ENCODE measurements at places on chromosomes 11 and 22.

DNA sequence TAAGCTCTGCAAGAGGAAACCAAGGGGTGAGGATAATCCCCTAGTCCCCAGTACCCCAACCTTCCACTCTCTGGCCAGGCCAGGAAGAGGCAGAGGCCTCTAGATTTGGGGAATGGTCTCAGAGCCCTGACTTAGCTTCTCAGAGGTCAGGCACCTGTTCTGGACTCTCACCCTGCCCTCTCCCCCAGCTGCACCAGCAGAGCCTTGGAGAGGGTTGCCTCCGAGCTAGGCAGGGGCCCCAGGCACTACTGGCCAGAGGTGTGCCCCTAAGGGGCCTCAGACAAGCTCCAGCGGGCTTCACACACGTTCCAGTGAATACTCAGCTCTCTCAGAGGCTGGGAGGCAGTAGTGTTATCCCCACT lies 8.0 kb downstream of the FREY1 start:
- DNase-seq = no peak

DNA sequence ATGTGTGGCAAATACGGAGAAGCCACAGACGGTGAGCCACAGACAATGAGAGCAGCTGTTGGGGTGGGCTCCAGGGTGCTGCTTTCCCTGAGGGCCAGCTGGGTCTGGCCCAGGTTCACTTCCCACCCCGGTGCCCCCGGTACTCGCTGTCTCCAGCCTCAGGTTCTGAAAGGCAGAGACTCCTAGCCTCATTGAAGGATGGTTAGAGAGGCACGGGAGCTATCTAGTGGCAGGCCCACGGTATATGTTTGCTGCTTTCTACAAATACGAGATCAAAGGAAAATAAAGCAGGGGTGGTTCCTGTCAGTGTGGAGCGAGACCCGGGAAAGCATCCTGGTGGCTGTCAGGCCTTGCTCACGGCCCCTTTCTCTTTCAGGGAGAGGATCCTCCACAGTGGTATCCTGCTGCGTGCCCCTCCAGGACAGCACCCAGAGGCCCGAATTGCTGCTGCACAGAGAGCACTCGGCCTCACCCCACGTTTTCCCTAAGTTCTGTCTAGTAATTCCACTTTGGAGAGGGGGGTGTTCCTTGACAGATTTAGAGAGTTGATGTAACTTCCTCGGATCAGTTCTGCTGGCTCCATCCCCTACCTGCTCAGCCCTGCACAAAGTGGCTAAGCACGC lies 3.0 kb downstream of the TMEM80 start:
- DNase-seq = no peak

DNA sequence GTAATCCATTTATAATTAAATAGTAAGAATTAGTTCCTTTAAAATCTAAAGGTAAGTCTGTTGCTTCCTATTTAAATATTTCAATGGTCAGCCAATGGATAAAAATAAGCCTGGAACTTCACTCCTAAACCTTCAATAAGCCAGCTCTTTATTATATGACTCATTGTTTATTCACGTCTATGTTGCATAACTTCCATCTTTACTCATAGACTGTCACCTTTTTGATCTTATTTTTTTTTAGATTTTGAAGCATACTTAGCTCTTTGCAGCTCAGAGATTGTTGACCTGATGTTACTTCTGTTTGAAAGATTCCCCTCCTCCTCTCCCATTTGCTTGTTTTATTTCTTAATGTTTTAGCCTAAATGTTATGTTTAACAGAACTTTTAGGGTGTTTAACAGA lies 1571.2 kb upstream of the RAG2 start:
- no peak for DNase-seq

DNA sequence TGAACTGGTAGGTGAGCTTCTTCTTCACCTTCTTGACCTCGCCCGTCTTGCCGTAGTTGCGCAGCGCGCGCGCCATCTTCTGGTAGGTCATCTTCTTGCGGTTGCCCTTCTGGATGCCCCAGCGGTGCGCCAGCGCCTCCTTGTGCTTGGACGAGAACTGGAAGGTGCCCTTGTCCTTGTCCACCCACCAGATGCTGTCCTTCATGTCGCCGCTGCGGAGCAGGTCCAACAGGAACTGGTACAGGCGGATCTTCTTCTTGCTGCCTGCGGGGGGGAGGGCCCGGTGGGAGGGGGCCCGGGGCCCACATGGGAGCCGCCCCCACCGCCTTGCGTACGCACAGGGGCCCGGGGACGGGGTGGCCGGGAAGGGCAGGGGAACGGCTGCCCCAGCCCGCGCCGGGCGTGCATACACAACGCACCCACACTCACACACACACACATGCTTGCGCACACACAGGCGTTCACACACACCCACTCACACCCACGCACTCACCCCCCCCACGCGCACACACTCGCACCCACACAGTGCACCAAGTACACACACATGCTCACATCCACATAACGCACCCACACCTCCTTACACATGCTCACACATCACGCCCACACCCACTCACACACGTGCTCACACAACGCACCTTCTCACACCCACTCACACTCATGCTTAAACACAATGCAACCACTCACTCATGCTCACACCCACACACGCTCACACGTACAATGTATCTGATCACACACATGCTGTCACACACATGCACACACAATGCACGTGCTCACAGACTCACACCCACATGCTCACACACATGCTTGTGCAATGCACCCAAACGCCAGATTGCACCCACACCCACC lies 3.0 kb upstream of the MYBPC3 start:
- peak; percentile 96 for DNase-seq

Measured in neural progenitor cell (in vitro differentiated cells).